ENCODE measurements at places on chromosomes 5 and 9. TPM values are rescaled to one million over a fixed set of nuclear protein-coding genes. Genes with fewer than 3 reads are reported as not detected.
A peak's percentile ranks its signal among the peaks of the same experiment; 100 is the strongest.

The SLC4A9 gene
- 0.17 TPM for total RNA-seq

DNA sequence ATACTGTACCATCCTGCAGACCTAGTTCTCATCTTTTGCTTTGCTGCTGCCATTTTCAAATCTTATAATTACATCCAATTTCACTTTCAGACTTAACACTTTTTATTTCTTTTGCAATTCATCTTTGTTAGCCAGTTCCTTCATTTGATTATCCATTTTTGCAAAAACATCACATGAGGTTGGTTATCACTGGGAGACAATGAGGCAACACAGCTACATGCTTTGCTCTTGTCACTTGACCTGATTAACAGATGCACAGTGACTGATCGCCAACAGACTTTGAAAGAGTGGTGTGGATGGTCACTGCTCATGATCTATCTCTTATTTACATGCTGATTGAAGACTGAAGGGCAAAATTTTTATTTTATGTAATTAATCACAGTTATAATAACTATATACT, 17.0 kb upstream of the RNF20 start:
- no peaks in the 10 kb centered on the region for H3K36me3 ChIP-seq
- peaks cover 6% of the 10 kb centered on the region for H3K4me1 ChIP-seq
- H3K27me3 ChIP-seq: peaks cover 23% of the 10 kb centered on the region
- no peak for DNase-seq

- no peak overlapping the region for H3K27ac ChIP-seq
- H3K4me3 ChIP-seq: no peak overlapping the region
- H3K36me3 ChIP-seq: no peaks in the 10 kb centered on the region
- DNase-seq: no peak
- peaks cover 2% of the 10 kb centered on the region for H3K27me3 ChIP-seq
- no peaks in the 10 kb centered on the region for H3K4me1 ChIP-seq
Observed at GRCh38 chr5:90909101-90909503, 350.5 kb downstream of the ADGRV1 start.

DNA sequence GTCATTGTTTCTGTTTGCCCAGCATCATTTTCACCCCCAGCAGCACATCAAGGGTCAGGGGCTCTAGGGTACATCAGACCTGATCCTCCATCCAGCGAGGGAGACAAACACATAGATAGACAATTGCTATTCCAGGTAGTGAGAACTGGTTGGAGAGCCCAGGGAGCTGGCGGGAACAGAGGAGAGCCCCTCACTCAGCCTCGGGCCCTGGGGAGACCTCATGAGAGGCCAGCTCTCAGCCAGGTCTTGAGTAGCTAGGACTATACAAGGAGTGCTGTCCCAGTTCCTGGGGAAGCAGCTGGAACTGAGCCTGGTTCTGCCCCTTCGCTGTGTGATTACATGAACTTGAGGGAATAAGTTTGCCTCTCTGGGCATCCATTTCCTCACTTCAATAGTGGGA, 80.3 kb downstream of the HRH2 start:
- no peak for DNase-seq
- H3K27me3 ChIP-seq: peaks cover 31% of the 10 kb centered on the region
- H3K4me3 ChIP-seq: no peak overlapping the region
- H3K27ac ChIP-seq: no peak overlapping the region
- no peaks in the 10 kb centered on the region for H3K36me3 ChIP-seq

DNA sequence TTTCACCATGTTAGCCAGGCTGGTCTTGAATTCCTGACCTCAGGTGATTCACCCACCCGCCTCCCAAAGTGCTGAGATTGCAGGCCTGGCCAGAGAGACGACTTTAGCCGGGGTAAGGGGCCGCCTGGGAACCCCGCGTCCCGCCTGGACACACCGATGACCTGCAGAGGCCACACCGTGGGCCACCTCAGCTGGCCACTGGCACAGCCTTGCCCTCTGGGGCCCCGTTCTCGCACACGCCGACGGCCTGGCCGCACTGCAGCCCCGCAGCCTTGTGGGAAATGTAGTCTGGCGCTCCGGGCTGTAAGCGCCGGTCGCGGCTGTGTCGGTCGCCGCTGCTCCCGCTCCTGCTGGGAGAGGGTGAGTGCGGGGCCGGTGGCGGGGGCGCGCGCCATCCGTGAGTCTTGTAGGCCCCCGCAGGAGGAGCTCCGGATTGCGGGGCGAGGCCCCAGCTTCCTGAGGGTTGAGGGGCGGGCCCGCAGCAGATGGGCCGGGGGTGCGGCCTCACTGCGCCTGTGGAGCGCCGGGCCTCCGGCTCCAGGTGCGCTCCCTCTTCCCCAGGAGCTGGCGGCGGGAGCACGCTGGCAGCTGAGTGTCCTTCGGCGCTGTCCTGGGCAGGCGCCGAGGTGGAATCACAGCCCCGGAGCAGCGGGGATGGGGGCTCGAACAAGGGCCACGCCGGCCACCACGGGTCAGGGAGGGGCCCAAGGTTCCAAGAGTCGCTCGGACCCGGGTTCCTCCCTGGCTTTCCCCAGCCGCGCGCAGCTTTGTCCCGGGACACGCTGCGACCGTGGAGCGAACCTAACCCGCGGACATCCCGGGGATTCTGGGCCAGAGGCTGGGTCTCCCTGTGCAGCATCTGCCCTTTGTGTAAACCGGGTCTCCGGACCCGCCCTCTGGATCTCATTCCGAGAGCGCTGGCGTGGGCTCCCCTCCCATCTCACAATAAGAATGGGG, at the start of gene ZFP2:
ZFP2 (plus strand) TSS at position 299 of the 957 bp plus-strand sequence. CDS start 35,401 bp downstream, outside the sequence.
- peaks cover 2% of the 10 kb centered on the region for H3K27me3 ChIP-seq
- peak; percentile 58 for DNase-seq
- peaks cover 15% of the 10 kb centered on the region for H3K36me3 ChIP-seq
- no peak within 1 kb of the TSS for H3K27ac ChIP-seq
- peaks cover 2% of the 10 kb centered on the region for H3K4me1 ChIP-seq
- H3K4me3 ChIP-seq: peak within 1 kb of the TSS; percentile 72
